ENCODE measurements at places on chromosomes 3 and 15. TPM values are rescaled to one million over a fixed set of nuclear protein-coding genes. Genes with fewer than 3 reads are reported as not detected.

Gene ABHD5
- 310 TPM for total RNA-seq

DNA sequence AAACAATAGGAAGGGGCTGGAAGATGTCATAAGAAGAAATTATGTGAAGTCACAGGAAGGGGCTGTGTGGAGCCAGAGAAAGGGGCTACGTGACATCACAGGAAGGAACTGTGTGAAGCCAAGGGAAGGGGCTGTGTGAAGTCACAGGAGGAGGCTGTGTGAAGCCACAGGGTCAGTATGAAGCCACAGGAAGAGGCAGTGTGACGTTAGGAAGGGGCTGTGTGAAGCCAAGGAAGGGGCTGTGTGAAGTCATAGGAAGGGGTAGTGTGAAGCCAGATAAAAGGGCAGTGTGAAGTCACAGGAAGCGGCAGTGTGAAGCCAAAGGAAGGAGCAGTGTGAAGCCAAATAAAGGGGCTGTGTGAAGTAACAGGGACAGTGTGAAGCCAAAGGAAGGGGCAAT lies 32.5 kb downstream of the GASK1A start:
- DNase-seq, result no peak

DNA sequence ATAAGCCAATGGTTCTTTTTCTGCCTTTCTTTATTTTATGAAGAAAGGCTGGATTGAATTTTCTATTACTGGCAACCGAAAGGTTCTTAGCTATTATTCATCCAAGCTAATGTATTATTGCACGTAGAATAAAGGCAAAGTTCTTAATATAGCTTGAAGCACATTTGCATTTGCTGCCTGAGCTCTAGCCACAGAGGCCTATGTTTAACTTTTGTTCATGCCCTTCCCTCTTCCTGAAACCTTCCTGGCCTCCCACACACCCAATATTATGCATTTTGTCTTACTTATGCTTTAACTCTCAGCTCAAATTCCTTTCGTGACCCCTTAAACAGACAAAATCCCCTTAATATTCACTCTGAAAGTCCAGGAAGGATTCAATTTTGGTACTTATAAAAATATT lies 71.0 kb upstream of the ZNF280D start:
- DNase-seq, result no peak

GRCh38 chr3:190120269-190121060 lies at the start of gene P3H2:
TSS of gene P3H2 (minus strand) at chr3:190120897. CDS start at chr3:190120731, 166 bp downstream.
- DNase-seq, result no peak

DNA sequence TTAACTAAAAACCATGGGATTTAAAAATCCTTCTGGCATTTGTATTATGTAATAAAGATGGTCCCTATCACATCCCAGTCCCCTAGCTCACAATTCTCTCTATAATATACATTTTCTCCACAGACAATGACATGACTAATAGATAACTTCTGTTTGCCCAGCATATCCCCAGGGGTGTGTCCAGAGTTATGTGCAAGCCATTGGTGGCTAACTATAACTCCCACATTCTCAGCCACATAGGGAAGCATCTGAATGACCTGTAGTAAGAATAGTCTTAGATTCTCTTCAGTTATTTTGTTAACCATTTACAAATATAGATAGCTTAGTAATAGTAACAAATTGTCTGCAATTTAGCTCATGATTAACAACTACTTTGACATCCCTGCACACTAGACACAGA lies 52.2 kb upstream of the RBSN start:
- no peak for DNase-seq

Gene NRG4
- total RNA-seq, result 2.9 TPM

DNA sequence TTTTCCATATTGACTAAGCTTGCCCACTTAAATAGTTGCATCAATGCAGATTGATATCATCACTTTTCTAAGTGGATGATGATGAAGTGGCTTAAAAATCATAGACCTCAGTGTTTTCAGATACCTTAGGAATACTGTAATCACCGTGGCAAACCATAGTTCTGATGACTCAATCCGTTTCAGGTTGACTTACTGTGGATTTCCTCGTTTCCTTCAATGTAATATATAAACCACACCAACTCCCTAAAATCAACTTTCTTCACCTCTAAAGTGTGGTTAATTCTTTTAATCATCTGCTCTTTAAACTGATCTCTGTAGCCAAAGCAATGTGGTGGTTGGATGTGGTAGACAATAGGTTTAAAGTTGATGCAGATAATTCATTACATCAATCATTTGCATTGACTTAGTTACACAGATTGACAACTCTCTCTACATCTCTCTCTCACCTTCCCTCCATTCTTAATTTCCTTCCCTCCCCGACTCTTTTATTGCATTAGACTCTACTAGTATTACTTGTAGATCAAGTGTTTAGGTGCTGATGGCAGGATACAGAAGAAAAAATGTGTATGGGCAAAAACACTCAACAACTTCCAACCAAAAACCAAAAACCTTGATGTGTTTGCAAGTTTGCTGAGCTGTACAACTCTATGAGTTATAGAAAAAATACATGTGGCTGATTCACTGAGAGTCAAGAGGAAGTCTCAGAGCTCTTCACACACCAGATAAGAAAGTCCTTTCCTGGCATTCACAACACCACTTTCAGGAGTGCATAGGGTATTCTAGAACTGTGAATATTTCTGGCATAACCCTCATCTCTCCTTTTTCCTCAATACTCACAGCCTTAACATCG lies 243.5 kb downstream of the NFKBIZ start:
- DNase-seq, result no peak

Gene FBXO40
- total RNA-seq, result 0.06 TPM

GRCh38 chr3:167863811-167864551 lies 128.5 kb downstream of the SERPINI1 start:
- DNase-seq, result no peak

DNA sequence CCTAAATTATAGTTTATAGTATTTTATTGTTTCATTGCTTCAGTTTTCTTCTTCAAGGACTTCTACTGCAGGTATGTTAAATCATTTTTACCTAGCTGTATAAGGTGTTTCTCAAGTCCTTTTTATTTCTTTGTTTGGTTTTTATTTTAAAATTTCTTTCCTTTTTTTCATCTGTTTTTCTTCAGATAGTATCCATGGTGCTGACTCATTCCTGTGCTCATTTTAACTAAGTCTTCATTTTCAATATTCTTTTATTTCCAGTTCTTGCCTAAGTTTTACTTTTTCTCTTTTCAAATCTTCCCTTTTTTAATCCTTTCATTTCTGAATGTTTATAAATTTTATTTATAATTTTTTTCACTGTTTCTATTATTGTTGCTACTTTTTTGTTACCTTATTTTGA lies 42.3 kb upstream of the STIMATE start:
- no peak for DNase-seq

Gene TPRG1
- 15.9 TPM for total RNA-seq

Data from omental fat pad (tissue), 4 donors.